ENCODE measurements at places on chromosomes 5 and 9.

DNA sequence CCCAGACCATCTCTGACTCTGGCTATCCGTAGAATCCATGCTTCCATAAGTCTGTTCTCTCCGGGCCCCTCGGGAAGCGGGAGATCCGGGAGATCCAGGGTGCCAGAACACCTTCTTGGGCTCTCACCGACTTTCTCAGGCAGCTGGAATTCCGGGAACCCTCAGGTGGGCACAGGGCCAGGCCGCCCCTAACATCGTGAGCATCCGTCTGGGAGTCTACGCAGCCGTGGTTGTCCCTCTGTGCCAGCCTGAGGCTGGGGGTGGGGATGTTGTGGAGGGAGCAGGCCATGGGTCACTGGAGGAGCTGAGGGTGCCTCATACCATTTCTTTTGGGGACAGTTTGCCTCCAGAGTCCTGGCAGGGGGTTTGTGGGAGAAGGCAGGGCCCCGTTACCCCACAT, 92.3 kb upstream of the COL5A1 start:
- no peak for DNase-seq

DNA sequence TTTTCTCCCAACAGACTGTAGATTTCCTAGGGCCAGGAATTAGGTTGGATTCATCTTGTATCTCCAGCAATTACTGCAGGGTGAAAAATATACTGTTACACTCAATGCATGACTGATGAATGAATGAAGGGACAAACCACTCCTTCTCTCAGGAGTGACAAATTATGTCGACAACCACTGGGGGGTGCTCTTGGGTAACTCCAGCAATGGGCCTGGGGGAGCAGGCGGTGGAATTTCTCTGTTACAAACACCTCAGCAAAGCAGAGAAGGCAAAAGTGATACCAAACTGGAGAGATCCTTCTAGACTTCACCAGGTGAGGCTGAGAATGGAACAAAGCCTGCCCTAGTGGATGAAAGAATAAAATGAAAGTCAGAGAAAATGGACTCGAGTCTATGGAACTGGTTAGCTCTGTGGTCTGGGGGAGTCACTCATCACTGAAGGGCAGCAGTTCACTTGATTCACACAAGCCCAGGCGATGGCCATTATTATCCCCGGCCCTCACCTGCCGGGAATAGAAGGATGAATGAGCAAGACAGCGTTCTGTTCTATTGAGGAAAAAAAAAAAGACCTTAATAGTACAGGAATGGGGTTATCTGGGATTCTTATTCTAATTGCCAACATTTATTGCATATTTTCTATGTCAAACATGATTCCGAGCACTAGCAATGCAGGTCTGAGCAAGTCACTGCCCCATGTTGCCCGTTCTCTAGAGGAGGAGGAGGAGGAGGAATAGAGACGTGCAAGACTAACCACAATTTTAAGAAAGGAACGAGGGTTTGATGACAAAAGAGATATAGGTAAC, 341.1 kb downstream of the ASTN2 start:
- DNase-seq = no peak

- DNase-seq = no peak
Observed at GRCh38 chr9:96258967-96259366, 43.0 kb downstream of the HSD17B3 start.

DNA sequence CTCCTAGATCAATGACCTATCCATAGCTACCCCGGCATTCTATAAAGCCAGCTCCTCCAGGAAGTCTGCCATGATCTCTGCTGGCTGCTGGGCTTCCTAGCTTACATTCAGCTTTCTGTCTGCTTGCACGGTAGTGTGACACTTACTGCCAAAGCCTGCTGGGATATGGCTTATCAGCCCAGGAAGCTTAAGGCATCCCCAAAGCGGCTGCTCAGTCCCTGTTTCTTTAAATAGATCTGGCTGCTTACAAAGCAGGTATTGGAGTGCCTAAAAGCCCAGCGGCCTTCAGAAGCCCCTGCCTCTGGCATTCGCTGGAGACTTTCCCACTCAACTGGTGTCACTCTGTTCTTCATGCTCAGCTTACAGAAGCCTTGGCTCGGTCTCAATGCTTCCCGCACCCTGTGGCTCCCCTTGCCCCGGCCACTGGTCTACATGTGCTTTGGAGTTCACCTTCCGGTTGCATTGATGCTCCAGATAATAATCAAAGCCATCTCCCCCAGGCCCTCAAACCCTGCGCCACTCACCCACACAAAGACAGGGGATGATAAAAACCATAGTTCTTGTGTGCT, 31.3 kb upstream of the STRBP start:
- no peak for DNase-seq

GRCh38 chr9:87898151-87898550, 15.5 kb downstream of the SPATA31E1 start:
- DNase-seq = peak; percentile 19

DNA sequence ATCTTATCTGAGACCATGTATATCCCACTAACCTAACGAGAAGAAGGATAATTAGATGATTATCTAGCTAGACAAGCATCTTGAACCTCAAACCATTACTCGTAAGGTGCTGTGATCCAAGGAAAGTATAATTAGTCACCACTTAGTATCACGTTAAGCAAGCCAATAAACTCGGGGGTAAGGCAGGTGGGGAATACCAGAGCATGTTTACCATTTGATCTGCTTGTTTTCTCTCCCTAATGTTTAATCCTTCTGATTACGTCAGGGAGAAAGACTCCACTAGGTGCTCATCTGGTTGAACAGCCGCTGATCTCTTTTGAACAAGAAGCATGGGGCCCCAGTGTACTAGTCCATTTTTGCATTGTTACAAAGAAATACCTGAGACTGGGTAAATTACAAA, 69.9 kb upstream of the SLC1A1 start:
- DNase-seq = no peak

DNA sequence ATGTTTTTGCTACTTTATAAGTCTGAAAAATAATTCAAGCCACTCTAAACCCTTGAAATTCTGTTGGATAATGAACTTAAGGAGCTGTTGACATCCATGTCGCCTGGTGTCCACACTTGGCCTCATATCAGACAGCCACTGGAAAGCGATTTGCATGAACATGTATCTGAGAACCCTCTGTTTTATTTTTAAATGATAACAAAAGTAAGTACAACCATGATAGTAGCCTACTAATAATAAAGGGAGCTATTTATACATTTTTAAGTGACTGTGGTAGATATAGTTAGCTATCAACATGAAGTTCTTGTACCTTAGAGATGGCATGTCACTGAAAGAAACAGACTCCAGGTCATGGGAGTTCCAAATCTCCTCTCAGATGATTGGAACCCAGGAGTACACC, 53.3 kb downstream of the PLCXD3 start:
- DNase-seq = no peak

DNA sequence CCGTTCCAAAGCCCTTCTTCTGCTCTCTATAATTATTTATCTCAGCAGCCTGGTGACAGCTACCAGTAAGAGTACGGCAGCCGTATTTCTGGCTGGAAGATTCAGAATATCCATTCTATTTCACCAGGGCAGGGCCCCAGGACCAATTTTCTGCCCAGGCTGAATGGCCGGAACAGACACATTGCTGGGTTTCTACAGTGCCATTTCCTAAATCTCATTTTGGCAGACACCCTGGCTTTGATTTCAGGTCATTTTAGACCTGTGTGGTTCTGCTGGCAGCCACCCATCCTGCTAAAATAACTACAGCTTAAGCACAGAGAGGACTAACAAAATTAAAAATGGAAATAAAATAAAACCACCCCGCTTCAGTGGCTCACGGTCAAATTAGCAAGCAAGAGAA, 95.0 kb downstream of the CRB2 start:
- DNase-seq = no peak

DNA sequence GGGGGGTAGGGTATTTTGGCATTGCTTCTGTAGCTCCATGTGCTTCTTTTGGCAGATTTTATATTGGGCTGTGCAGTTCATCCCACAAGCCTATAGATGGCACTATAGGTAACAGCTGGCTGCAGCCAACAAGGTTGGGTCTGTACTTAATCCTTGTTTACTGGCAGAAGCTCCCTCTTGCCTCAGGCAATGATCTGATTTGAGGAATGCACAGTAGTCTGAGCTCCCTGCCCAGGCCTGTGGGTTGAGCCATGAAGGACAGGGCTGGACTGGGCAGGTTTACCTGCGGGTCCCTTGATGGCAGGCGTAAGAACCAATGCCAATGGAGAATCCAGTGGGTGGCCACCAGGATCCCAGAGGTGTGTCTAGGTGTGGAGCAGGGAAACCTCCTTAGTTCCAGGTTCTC, 11.7 kb upstream of the OR1J2 start:
- DNase-seq = peak; percentile 8

GRCh38 chr9:83220730-83221129, 157.8 kb upstream of the RASEF start:
- peak; percentile 74 for DNase-seq

DNA sequence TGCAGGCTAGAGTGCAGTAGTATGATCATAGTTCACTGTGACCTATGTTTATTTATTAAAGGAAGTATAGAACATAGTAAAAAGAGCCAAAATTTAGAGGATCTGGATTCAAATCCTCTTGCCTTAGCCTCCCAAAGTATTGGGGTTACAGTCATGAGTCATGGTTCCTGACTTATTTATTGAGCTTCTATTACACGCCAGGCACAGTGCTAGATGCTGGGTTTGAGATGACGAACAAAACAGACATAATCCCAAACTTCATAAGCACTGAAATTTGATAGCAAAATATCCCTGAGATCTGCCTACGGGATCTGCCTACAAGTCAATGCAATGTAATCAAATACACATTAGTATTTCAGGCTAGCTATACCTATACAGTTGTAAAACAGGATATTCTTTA, 2.5 kb downstream of the KIAA0825 start:
- DNase-seq = no peak

- DNase-seq = no peak
Observed at GRCh38 chr5:172979778-172980177, 3.8 kb upstream of the ATP6V0E1 start.

- no peak for DNase-seq
Observed at GRCh38 chr9:22337261-22337660, 109.4 kb upstream of the DMRTA1 start.

DNA sequence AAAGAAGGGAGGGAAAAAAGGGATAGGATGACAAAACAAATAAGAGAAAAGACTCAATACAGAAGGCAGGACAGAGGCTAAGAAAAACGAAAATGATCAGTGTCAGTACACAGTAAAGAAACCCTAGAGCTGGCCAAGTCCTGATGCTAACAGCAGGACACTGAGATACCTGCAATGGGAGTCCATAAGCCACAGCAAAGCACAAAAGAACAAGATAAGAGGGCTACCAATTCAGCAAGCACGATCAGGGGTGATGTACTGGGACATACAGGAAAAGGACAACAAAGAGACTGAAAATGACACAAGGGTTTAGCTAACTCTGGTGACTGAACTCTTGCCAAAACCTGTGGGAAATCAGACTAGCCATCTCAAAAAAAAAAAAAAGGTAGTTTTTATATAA, 1072.6 kb upstream of the COX7C start:
- DNase-seq = no peak

DNA sequence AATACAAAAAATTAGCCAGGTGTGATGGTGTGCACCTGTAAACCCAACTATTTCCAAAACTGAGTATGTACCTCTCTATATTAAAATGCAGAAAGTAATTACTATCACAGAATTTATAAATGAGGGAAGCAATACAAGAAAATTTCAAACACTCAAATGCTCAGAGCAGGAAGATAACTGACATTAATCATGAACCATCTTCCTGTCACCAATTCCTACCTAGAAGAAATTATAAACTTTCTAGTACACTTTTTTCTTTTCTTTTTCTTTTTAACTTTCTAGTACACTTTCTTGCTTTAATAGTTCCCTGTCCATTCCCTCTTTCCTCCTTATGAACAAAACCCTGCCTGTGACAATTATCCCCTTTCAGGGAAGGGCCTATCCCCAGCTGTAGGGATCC, 106.8 kb downstream of the MED27 start:
- DNase-seq = no peak

DNA sequence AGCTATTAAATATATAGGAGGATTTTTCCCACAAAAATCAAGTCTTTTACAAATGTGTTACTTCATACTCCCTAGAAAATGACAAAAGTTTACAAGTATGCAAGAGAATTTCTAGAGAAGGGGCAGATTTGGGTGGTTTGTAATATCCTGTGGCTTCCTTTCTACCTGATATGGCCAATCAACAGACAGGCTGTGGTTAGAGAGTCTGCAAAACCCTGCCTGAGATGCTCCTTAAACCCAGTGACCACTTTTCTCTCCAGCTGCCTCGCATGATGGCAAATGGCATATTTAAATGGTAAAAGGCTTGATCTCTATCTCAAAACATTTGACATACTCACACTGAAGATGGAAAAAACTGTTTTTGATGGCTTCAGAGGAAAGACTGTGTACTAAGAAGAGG, 550.1 kb upstream of the ZNF462 start:
- DNase-seq = peak; percentile 13

DNA sequence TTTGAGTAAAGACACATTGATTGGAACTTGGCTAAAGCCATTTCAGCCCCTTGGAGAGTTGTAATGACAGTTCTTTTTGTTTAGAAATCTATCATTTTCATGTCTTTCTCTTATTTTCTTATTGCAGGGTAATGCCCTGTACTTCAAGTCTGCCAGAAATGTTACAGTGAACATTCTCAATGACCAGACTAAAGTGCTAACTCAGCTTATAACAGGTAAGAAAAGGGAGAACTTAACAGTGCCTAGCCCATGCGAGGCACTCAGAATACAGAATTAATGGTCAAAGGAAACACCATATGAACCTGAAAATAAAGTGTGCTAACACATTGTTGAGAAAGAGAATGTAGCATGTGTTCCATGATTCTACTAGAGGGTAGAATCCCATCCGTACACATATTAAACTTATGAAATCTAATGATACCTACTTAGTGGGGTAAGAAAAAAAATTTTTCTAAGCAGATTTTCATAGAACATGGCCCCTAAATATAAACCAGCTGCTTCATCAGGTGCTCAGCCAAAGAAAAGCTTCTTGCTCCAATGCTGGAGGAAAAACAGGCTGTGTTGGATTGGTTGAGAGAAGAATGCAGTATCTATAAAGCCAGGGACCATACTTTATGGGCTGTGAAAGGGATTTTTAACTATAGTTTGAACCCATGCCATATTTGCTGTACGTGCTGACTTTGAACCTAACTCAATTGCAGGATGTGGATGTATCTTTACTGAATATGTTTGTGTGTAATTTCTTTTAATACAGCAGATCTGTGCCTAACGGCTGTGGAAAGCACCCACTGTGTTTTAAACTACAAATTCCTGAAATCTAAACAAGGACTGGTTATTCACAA, 260.8 kb upstream of the PPP1R2B start:
- no peak for DNase-seq

DNA sequence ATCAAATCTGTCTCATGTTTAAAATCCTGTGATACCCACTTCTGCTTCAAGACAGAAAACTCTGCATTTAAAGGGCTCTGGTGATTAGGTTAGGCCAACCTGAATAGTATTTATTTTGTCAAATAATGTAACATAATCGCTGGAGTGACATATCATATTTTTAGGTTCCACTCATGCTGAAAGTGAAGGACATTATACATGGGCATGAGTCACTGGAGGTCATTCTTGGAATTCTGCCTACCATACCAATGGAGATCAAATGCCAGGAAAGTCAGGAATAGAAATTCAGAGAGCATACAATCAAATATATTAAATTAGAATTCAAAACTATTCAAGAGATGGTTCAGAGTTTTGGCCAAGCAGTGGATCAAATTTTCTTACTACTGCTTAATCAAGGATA, 97.1 kb upstream of the PRSS3 start:
- DNase-seq = no peak

GRCh38 chr5:43486353-43486752, 2.7 kb upstream of the TMEM267 start:
- no peak for DNase-seq

GRCh38 chr5:147712598-147712997, 69.9 kb downstream of the JAKMIP2 start:
- no peak for DNase-seq

- no peak for DNase-seq
Observed at GRCh38 chr9:134897584-134898170, 17.1 kb downstream of the FCN2 start.

GRCh38 chr9:130663258-130663976, 977 bp upstream of the PRDM12 start:
- DNase-seq = no peak
